ENCODE measurements at places on chromosomes 1 and 21.

DNA sequence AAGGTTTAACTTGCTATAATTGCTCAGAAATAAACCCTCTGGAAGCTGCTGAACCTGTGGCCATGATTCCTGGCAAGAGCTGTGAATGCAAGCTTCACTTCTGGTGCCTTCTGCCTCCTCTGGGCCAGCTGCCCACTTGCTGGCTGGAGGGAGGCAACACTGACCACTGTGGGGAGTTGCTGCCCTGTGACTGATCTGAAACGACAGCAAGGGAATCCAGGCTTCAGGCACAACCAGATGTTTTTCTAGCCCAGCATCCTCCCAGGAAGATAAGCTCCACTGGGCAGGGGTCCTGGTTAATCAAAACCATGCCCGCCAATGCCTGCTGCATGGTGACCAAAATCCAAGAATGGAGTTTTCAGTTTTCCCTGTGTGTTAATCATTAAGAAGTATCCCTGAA is 180.0 kb upstream of the HMGB4 start:
- DNase-seq = no peak

- no peak for DNase-seq
Measured at GRCh38 chr1:70411360-70411844, 334 bp downstream of the CTH start.

DNA sequence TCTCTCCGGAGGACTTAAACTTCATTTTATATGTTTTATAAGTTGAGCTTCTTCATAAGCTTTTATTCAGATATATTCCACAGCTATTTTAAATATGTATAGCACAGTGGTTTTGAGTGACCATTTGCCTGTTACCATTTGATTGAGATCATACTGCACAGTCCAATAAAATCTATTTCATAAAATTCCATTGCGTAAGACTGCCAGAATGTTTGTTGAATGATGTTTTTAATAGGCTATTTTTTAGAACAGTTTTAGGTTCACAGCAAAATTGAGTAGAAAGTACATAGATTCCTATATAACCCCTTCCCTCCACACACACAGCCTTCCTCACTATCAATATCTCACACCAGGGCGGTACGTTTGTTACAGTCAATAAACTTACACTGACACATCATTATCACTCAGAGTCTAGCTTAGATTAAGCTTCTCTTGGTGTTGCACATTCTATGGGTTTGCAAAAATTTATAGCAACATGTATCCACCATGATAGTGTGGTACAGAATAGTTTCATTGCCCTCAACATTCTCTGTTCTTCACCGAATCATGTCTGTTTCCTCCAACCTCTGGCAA is 207.9 kb downstream of the TPR start:
- DNase-seq = no peak

DNA sequence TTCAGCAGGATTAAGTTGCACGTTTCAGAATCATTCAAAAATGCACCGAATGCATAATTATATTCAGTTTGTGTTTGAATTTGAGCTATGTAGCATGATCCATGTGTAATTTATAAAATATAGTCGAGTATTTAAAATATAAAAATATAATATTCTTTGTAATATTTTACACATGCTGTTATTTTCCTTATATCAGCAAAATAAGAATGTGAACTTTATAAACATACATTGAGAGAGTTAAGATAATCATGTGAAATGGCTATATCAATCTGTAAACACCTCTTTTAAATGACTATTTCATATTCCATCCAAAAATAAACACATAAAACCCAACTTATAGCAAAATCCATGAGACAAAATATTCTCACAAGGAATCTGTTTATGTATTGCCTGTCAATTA is 303.7 kb downstream of the LRRC7 start:
- DNase-seq = no peak

GRCh38 chr21:32977216-32977615 is 48.5 kb upstream of the OLIG2 start:
- DNase-seq = no peak

DNA sequence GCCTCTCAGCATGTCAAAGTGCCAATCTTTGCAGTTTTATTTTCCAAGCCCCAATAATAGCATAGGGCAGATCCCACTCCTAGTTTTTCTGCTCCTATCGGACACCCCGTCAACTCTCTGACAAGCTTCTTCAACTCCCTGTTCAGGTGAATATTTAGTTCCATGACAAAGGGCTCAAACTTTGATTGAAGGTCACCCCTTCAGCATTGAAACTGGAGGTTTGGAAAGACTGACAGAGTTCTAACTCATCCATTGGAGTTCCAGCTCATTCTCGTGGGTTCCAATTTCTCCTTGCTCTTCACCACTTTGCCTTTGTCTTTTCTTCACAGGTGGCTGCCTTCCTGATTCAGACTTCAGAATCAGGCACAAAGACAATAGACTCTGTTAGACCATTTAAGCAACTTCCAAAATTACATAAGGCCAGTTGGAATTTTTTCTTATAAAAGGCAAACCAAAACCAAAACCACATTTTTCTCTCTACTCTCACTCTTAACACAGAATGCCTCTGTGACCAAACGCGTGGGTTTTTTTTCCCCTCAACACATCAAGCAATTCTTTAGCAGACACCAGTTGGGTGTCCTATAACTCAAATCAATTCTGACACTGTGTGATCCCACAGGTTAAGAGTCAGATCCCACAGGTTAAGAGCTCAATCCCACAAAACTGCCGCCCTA is 169.3 kb upstream of the USP25 start:
- no peak for DNase-seq

DNA sequence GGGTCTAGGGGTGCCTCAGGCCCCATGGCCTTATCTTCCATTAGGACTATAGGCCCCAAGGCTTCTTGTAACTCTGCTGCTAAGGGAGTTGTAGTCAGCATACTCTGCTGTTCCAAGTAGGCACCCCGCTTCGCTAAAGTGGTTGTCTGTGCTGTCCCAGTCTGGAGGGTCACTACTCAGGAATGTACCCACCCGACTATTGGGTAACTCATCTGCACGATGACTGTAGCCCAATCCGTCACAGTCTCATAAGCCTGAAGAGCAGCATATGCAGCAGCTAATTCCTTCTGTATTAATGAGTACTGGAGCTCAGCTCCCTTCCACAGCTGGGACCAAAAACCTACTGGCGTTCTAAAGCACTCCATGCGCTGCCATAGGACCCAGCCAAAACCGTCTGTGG is 111.0 kb downstream of the GDAP2 start:
- no peak for DNase-seq

GRCh38 chr1:44894591-44894990 is 51.5 kb upstream of the PTCH2 start:
- DNase-seq = no peak

DNA sequence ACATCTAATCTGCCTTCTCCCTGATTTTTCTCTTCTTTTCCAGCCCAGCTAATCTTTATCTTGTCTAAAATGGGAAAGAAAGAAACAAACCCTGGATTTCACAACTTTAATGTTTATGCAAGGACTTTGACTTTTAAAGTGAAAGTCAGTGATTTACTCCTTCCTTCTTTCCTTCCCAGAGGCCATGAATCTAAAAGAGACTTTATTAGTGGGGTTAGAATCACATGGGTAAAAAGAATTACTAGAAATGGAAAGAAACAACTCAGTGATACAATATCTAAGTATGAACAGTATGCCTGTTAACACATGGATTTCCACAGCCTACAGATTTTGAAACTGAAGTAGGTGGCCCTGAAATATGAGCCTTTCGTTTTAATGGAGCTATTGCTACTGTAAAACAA is 59.8 kb upstream of the KCNK2 start:
- no peak for DNase-seq

DNA sequence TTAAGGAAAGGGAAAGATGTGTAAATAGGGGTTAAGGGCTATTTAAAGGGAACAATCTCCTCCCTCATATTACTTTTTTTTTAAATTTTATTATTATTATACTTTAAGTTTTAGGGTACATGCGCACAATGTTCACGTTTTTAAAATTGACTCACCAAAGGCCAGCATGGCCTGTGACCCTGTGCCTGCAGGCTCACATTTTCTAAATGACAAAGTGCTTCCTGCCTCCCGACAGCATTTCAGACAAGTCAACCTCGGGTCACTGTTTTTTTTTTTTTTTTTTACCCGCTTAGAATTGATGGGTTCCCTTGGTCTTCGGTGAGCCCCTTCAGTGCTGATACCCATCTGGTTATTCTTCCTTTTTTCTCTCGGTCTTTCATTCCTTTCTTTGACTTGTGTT is 70.4 kb upstream of the SCAF4 start:
- no peak for DNase-seq

DNA sequence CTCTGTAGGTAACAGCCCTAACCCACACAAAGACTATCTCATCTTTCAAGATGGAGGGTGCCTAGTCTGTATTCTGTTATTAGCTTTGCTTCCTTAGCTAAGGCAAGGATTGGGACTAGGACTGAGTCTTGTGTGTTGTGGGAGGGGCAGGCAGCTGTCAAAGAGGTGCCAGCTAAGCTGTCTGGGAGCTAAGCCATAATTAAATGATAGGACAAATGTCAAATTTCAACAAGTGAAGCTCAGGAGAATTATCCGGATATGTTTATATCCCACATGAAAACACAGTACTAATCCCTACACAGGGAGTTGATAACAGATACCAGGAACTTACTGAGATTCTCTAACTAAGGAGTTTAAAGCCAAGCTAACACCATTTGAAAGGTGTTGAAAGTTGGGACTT is 70.5 kb upstream of the NGF start:
- no peak for DNase-seq

DNA sequence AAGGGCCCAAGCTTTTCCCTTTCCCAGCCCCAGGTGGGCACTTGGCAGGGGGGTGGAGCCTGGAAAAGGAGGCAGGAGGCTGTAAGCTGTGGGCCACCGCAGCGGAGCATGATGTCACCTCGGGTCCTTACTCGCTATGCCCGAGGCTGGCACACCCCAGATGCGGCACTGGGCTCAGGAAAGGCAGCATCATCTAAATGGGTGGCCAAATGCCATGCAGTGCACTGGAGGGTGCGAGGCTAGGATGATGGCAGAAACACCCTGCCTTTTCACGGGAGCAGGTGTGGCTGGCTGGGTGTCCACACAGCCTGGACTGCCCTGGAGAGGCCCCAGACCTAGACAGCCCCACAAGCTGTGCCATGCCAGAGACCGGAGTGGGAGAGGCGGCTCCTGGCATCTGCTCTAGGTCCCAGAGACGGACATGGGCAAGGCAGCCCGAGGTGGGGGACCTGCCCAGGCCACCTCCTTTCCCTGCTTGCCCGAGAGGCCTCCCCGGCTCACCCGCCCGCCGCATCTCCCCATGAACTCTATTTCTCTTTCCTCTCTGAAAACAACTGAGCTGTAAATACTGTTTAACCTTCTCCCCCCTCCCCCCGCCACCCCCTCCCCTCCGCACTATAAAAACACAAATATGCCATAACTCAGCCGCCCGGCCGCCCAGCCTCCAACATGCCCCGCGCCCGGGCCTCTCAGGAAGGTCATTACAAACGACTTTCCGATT is 124.7 kb downstream of the CASZ1 start:
- DNase-seq = no peak

GRCh38 chr21:37532868-37533780 is 166.6 kb downstream of the DYRK1A start:
- DNase-seq = no peak

GRCh38 chr1:2414297-2414958 is 2.1 kb upstream of the PEX10 start:
- DNase-seq = peak; percentile 69

GRCh38 chr1:24189528-24189927 is 2.4 kb upstream of the IFNLR1 start:
- no peak for DNase-seq

- DNase-seq = no peak
Measured at GRCh38 chr1:179322557-179322956, 29.0 kb downstream of the SOAT1 start.

- peak; percentile 22 for DNase-seq
Measured at GRCh38 chr21:23968722-23969647, 1638.3 kb downstream of the MRPL39 start.

- DNase-seq = no peak
Measured at GRCh38 chr1:226479474-226479873, 69.1 kb upstream of the STUM start.

DNA sequence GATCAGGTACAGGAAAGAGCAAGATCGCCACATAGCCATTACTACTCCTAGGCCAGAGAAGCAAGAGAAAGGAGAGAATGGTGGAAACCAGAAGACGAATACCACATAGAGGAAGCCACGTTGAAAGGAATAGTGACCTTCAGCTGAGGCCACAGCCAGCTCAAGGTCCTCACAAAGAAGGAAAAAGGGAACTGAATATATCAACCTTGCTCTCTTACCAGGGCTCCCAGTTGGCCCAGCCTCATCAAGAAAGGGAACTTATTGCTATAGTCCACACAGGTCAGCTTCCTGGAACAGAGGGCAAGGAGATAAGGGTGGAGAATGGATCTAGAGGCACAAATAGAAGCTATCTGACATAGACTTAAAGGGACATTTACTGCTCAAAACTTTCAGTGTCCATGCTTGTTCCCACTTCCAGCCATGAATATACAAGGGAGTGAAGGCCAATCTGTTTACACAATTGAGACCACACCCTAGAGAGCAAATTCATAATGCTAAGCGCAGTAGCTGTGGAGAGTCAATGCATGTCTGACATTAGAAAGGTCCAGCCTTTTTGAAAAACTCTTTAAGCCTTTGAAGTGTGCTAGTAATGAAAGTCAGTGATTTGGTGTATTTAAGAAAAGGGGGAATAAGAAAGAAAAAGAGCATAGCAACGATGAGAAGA is 120.7 kb upstream of the ZC3H11B start:
- DNase-seq = no peak

DNA sequence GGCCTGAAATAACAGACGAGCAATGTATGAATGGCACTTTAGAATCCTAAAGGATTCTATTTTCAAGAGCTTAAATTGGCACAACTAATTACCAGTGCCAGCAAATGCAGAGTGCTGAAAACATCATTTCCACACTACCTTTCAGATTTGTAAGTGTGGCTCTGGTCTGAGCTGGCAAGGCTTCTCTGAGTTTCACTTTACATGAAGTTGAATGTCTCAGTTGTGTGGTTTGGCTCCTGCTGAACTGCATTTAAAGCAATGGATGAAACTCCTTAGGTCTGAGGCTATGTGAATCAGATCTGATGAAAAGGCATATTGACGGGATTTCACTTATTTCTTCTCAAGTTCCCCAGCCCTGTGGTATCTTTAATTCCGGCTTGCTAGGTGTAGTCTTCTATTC is 114.8 kb upstream of the PTGFR start:
- DNase-seq = no peak

GRCh38 chr1:212745303-212745702 is 45.7 kb upstream of the BATF3 start:
- DNase-seq = no peak

- DNase-seq = no peak
Measured at GRCh38 chr1:94736549-94736948, 83.6 kb upstream of the SLC44A3 start.

DNA sequence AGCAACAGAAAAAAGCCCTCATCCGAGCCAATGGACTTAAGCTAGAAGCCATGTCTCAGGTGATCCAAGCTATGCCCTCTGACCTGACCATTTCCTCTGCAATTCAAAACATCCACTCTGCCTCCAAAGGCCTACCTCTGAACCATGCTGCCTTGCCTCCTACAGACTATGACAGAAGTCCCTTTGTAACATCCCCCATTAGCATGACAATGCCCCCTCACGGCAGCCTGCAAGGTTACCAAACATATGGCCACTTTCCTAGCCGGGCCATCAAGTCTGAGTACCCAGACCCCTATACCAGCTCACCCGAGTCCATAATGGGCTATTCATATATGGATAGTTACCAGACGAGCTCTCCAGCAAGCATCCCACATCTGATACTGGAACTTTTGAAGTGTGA is 20.7 kb downstream of the NR5A2 start:
- DNase-seq = no peak
